ENCODE measurements at places on chromosomes 4 and X. TPM values are rescaled to one million over a fixed set of nuclear protein-coding genes. Genes with fewer than 3 reads are reported as not detected.

DNA sequence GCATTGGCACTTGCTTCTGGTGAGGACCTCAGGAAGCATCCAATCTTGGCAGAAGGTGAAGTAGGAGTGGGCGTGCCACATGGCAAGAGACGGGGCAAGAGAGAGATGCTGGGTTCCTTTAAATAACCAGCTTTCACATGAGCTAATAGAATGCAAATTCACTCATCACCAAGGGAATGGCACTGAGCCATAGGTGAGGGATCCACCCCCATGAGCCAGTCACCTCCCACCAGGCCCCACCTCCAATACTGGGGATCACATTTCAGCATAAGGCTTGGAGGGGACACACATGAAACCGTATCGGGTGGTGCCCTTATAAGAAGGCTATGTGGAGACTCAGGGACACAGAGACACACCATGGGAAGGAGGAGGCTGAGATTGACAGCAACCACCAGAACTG lies 140.0 kb upstream of the MSX1 start:
- peaks cover 51% of the 10 kb centered on the region for H3K27me3 ChIP-seq
- peaks cover 3% of the 10 kb centered on the region for H3K36me3 ChIP-seq
- no peak overlapping the region for H3K4me3 ChIP-seq
- peaks cover 7% of the 10 kb centered on the region for H3K4me1 ChIP-seq
- no peak for DNase-seq

DNA sequence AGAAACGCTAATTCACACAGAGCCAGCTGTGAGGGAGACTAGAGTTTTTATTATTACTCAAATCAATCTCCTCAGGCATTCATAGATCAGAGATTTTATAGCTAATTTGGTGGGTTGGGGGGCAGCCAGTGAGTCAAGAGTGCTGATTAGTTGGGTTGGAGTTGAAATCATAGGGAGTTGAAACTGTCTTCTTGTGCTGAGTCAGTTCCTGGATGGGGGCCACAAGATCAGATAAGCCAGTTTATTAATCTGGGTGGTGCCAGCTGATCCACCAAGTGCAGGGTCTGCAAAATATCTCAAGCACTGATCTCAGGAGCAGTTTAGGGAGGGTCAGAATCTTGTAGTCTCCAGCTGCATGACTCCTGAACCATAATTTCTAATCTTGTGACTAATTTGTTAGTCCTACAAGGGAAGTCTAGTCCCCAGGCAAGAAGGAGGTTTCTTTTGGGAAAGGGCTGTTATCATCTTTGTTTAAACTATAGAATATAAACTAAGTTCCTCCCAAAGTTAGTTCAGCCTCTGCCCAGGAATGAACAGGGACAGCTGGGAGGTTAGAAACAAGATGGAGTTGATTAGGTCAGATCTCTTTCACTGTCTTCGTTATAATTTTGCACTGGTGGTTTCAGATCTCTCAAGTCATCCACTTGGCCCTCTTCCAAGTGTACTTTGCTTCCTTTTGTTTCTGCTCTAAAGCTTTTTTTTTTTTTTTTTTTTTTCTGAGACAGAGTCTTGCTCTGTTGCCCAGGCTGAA lies 5.4 kb upstream of the NAA11 start:
- no peak for DNase-seq
- no peak overlapping the region for H3K27ac ChIP-seq
- H3K36me3 ChIP-seq = no peaks in the 10 kb centered on the region
- H3K27me3 ChIP-seq = no peaks in the 10 kb centered on the region

DNA sequence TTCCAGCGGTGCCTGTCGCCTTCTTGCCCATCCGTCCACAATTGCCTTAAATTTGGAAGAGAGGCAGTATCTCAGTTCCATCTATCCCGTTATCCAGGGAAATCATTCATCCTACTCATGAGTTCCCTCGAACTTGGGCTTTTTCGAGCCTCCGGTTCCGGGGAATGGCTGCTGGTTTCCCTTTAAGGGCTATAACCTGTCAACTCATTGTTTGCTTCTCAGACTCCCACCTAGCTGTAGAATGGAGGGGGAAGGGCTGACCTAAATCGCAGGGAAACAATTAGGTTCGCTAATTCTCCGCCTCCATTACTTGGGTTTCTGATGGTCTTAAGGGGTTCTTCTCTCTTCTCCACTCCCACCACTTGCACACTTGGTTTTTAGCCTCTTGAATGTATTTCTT lies 1.2 kb downstream of the UCHL1 start:
- H3K4me1 ChIP-seq = peaks cover 28% of the 10 kb centered on the region
- peak overlapping the region; percentile 83 for H3K27ac ChIP-seq
- no peak for DNase-seq
- peaks cover 19% of the 10 kb centered on the region for H3K27me3 ChIP-seq

DNA sequence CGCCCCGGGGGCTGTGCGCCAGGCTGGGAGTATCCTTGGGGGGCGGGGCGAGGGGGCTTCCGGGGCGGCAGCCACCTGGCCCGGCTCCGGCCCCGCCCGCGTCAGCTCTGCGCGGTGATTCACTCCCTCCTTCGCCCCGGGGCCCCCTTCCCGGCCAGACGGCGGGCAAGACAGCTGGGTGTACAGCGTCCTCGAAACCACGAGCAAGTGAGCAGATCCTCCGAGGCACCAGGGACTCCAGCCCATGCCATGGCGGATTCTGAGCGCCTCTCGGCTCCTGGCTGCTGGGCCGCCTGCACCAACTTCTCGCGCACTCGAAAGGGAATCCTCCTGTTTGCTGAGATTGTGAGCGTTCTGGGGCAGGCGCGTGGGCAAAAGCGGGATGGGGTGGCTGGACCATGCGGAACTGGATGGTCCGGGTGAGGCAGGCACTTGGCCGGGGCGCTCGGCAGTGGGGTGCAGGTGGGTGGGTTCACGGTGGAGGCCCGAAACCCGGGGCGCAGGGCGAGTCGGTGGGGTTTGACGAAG lies at the start of gene PLP2:
Gene PLP2 (plus strand): TSS at position 147 of the 528 bp plus-strand sequence. CDS start 103 bp downstream, at position 250.
- H3K36me3 ChIP-seq = peaks cover 11% of the 10 kb centered on the region
- peak within 1 kb of the TSS; percentile 78 for H3K27ac ChIP-seq
- peak within 1 kb of the TSS; percentile 90 for H3K4me3 ChIP-seq
- peak; percentile 53 for DNase-seq
- peaks cover 4% of the 10 kb centered on the region for H3K27me3 ChIP-seq

DNA sequence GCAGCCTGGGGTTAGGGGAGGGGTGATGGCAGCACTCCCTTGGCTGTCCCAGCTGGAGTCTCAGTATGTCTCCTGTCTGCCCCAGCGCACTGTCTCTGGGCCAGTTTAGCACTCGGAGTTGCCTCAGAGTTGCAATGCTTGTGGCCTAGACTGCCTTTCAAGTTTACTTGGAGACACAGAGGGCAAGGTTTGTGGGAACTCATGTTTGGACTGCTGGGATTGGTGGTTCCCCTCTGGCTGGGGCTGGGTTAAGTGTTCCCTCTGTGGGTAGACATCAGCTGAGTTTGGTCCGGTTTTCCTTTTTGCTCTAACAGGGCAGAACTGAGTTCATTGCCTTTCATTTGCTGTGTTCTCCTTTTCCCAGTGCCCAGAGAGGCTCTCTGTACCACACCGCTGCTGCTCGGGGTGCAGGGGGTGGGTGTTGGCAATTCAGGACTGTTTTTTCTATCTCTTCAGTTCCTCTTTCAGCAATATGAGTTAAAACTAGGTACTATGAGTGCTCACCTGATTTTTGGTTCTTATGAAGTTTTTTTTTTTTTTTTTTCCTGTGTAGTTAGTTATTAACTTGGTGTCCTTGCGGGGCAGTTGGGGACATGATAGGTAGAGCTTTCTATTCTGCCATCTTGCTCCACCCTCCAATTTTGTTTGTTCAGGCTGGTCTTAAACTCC lies 17.2 kb downstream of the RAB33B start:
- H3K4me3 ChIP-seq = no peak overlapping the region
- H3K4me1 ChIP-seq = peaks cover 12% of the 10 kb centered on the region

DNA sequence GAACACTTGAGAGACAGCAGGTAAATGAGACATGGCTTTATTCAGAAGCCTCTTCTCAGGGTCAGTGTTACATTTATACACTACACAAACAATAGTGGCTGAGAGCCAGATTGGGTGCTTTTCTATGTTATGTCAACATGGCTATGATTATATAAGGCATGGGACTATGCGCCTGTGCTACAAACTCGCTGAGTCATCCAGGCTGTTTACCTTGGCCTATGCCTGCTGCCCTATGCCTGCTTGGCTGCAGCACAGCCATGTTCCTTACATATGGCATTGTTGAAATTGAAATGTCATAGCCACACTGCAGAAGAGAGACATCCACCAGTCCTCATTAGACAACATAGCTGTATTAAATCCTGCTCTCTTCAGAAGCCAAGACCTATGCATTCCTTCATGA lies 236.3 kb upstream of the NWD2 start:
- peaks cover 6% of the 10 kb centered on the region for H3K27me3 ChIP-seq
- no peaks in the 10 kb centered on the region for H3K4me1 ChIP-seq
- no peak overlapping the region for H3K4me3 ChIP-seq
- no peak for DNase-seq
- H3K36me3 ChIP-seq = peaks cover 6% of the 10 kb centered on the region

DDIT4L gene
- total RNA-seq = 0.34 TPM
